ENCODE measurements at places on chromosomes 12 and 14.
A peak's percentile ranks its signal among the peaks of the same experiment; 100 is the strongest.

DNA sequence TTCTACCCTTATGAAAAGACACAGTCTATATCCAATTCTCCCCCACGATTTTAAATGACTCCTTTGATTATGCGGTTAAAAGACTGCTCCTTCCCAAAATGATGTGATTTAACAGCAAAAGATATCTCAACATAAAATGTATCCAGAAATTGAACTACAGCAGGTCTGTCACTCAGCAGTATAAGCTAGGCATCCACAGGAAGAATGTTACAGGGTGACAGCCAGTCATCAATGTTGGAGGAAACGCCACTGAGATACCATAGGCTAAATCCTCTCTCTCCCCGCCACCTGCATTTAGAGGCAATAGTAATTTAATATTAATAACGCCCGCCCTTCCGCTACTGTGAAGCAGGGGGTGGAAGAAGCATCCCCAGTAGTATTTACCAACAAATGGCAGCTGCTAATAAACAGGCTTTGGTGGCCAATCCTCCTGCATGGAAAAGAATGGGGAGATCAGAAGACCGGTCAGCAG lies 613 bp downstream of the RECQL start:
- no peak for DNase-seq

DNA sequence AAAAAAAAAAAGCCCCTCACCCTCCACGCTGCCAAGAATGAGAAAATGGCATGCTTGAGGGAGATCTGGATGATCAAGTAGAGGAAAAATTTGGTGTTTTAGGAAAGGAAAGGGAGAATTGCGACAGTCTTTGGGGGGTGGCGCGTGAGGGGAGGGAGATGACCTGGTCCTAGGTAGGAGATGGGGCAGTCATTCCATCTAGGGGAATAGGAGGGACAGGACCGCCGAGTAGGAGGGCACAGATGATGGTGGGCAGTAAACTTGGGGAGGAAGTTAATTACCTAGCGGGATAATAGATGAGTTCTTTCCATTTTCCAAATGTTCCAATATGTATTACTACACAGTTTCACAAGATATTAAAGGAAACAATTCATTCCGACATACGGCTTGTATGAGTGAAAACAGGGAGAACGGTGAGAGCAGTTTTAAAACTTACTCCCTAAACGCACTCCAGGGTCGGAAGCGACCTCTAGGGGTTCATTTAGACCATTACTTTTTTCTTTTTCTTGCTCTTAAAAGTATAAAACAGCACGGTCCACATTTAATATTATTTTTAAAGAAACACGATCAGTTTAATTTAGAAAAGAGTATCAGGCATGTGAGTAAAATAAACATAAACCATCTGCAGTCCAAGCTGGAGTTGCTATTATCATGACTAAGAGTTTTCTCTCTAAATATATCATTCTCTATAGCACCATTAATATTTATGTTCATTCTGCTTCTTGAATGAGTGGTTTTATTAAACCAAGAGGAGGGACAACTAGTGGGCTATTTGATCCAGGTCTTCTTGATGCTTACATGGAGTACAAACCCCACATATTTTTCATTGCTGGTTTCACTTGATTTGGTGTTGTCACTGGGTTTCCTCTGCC lies 3.0 kb upstream of the FNTB start:
- peak; percentile 75 for DNase-seq

GRCh38 chr12:52215587-52216031 lies 17.4 kb upstream of the KRT7 start:
- peak; percentile 13 for DNase-seq

- DNase-seq: peak; percentile 25
Measured at GRCh38 chr14:60094306-60094897, 2.7 kb downstream of the PCNX4 start.

- DNase-seq: no peak
Measured at GRCh38 chr14:24058951-24059475, 7.2 kb downstream of the CARMIL3 start.

- DNase-seq: no peak
Measured at GRCh38 chr12:40684986-40685385, 7.3 kb upstream of the CNTN1 start.

GRCh38 chr12:10554228-10554755 lies 48.6 kb downstream of the EIF2S3B start:
- no peak for DNase-seq

GRCh38 chr14:79568594-79568993 lies 642.7 kb downstream of the DIO2 start:
- no peak for DNase-seq

DNA sequence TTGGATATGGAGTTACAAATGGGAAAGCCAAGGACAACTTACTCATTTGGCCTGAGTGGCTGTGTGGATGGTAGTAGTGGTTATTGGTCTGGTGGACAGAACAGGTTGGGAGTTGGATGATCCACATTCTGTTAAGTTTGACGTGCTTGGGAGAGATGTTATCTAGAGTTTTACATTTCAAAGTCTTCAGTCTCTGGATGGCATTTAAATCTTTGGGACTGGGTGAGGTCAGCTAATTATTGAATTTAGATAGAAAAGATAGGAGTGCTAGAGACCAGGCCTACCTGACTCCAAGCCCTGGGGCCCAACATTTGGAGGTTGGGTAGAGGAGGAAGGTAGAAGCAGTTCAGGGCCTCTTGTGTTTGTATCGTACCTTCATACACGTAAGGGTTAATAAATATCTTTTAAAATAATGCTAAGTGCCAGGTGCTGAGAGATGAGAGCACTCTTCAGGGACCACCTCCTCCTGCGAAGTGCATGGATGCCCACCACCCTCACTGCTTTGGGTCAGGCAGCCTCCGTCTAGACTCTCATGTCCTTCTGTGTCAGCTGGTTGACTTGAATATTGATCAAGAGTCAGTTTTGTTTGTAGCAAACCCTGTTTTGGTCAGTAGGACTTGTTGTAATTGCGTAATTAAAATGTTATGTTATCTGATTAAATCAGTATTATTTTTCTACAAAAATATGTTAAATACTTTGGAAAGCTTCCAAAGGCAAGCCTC lies 460.4 kb upstream of the RGS6 start:
- DNase-seq: no peak

Measured in NB4 (cell line).